Fibroblast of pulmonary artery (primary cell): ENCODE measurements at places on chromosomes 1 and 21.

- DNase-seq: no peak
These were observed 22.0 kb downstream of the COL6A1 start for GRCh38 chr21:46003575-46004007.

- no peak for DNase-seq
These were observed 161.9 kb upstream of the COL6A1 start for GRCh38 chr21:45819478-45820170.

- no peak for DNase-seq
These were observed 23.1 kb downstream of the TRAF5 start for GRCh38 chr1:211349741-211350140.

- DNase-seq: no peak
These were observed 299 bp downstream of the DIP2A start for GRCh38 chr21:46459024-46459355.

- DNase-seq: no peak
These were observed 43.5 kb downstream of the TCEANC2 start for GRCh38 chr1:54096877-54097240.

DNA sequence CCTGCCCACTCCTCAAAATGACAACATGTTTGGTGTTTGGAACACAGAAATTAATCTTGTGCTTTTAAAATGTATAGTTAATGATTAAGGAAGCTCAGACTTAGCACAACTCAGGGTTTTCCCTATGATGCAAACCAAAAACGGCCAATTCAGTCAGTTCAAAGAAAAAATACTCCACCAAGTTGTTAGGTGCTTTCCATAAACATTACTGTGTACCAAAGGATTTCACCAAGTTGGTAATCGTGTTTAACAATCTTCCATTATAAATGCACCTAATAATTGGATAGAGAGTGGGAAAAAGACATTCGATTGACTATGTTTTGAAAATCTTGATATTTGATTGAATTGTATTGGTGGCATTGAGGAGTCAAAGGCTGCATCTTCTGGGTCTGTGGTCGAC, 33.3 kb upstream of the DUSP10 start:
- no peak for DNase-seq

DNA sequence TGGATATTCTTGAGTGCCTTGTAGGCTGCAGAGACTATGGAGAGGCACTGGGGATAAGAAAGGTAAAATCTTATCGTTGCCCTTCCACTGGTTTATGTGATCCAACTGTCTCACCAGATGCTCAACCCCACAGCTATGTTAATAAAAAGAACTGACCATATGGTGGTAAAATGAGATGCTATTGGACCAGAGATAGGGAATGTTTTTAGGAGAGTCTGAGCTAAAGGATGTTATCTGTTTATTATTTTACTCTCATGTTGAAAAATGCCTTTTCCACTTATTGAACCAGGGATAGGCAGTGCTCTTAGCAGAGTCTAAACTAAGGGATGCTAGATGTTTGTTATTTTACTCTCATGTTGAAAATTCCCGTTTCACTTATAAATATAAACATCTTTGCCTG, 172.8 kb upstream of the GREM2 start:
- no peak for DNase-seq

DNA sequence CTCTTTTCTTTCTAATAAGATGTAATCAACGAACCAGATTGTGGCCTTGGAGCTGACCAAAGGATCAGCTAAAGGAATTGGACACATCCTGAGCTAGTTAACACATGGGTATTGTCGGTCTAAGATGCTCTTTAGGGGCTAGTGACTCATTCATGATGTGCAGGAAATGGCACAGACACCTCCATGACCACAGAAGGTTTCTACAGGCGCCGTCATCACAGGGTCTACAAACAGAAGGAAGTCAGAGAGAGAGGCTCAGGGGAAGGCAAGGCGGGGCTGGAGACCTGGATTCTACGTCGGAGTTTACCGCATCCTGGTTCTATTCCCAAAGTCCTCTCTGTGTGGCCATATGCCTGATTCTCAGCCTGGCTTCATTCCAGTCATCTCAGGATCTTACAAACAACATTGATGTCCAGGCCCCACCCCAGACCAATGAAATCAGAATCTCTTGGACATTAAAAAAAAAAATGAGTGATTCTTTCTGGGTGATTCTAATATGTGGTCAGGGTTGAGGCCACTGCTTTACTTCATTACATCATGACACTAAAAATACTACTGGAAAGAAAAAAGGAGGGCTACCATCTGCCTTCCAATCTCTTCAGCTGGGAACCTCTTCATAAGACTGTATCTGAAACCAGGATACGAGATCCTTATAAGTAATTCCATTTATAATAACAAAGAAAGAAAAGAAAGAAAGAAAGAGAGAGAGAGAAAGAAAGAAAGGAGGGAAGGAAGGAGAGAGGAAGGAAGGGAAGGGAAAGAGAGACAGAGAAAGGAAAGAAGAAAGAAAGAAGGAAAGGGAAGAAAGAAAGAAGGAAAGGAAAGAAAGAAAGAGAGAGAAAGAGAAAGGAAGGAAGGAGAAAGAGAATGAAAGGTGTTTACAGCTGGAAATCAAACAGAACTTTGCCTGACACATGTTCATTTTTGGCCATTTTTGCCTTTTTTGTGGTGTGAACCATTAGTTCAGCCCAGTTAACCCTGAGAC, 11.6 kb upstream of the KCNJ15 start:
- DNase-seq: peak; percentile 92

DNA sequence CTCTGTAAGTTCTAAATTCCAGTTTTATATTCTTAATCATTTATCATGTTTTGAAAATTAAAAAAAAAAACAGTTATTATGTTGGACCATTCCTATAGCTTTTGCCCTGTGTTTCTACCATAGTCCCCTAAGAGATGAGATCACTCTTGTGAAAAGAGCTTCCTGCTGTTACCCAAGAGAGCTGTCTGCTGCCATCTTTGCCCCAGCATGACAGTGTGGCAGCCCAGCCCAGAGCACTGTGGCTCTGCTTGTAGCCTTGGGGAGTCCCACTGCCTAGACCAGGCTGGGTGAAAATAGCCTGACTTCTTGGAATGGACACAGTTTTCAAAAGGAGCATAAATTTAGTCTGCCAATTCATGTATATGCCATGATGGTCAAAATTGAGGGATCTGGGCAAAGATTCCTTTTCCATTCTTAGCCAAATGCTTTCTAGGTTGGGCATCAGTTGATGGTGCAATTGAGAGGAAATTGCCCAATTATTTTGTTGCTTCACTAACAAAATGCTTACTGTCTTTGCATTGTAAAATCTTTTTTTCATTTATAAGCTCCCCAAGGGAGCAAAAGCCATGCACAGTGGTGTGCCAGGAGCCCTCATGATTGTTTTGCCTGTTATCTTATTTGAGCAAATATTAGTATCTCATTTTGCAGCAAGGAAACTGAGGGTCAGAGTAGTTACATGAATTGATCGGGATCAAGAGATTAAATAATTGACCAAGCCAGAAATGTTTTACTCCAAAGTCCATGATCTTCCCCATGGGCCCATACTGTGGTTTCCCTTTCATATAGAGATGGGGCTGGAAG, 72.8 kb downstream of the ETS2 start:
- DNase-seq: peak; percentile 79

- DNase-seq: no peak
These were observed 121.6 kb upstream of the C1orf105 start for GRCh38 chr1:172298911-172299310.

GRCh38 chr1:202862679-202863560, 26.0 kb downstream of the RABIF start:
- DNase-seq: no peak
